AML-193 (cell line): ENCODE measurements at places on chromosomes 3 and 15.
A peak's percentile ranks its signal among the peaks of the same experiment; 100 is the strongest.

DNA sequence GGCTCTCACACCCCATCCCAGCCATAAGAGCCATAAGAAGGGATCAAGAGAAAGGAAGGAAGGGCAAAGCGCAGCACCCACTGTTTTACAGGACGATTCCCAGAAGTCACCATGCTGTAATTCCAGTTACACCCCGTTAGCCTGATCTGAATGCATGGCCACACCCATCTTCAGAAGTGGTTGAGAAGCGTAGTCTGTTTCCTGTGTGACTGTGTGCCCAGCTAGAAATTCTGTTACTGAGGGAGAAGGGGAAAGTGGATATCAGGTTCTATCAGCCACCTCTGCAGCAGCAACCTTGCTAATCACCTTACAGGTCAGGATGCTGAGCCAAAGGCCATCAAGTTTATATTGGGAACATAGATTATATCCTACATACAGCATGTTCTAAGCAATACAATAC, 260.0 kb downstream of the ABHD5 start:
- DNase-seq, result no peak

DNA sequence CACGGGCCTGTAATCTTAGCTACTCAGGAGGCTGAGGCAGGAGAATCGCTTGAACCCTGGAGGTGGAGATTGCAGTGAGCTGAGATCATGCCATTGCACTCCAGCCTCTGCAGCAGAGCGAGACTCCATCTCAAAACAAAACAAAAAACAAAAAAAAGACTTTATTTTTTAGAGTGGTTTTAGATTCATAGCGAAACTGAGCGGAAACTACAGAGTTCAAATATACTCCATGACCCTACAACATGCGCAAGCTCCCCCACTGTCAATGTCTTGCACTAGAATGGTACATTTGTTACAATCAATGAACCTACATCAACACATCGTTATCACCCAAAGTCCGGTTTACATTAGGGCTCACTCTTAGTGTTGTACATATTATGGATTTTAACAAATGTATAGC, 2.2 kb upstream of the CRTAP start:
- no peak for DNase-seq

- no peak for DNase-seq
Observed at GRCh38 chr3:128309026-128309425, 155.7 kb downstream of the EEFSEC start.

DNA sequence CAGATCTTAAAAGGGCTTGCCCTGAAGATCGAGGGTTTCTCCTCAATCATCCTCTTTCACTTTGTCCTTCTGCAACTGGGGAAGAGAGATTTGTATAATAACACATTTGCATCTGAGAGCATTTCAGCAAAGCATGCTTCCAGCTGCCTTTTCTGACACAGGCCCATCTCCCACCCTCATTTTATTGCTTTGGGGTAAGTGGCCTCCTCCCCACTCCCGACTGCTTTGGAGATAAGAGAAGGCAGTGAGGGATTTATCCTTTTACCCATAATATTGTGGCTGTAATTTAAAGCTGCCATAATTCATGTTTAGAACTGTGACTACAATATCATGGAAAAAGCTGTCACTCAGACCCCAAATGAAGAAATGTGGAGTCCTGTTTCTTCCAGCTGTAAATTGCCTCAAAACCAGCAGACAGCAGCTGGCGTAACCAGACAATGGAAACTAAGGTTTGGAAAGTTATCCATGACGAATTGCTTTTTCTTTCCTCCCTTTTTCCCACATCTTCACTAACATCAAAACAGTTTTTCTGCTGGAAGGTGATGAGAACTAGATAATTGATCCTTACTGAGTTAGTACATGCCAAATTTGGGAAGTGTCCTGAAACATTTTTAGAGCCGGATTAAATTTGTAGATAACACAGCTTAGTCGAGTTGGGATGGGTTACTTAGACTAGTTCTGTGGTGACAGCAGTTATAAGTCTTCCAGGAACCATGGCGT, 104.2 kb upstream of the PFN2 start:
- DNase-seq, result no peak

DNA sequence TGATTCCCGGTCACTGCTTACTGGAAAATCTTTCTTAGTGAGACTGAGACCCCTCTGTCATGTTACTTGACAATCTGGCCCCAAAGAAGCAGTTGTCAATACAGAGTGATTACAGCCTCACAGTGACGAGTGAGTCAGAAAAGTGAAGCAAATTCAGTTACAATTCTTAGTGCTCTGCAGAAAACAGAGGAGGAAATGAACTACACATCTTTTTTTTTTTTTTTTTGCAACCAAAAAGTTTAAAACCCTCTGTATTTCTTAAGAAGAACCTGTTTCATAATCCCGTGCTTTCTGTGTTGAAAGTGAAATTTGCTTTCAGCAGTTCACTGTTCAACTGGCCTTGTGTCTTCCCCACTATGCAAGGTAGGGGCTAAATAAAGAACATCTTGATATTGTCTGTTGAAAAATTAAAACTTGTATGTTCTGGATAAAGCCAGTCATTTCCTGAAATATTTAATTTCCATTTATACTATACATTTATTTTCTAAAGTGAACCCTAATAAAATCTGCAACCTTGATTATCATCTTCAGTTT, 1.9 kb downstream of the AQP9 start:
- DNase-seq, result peak; percentile 86

GRCh38 chr3:127254730-127255129, 33.1 kb downstream of the PRR20G start:
- no peak for DNase-seq
